ENCODE measurements at places on chromosomes 11 and 22.

DNA sequence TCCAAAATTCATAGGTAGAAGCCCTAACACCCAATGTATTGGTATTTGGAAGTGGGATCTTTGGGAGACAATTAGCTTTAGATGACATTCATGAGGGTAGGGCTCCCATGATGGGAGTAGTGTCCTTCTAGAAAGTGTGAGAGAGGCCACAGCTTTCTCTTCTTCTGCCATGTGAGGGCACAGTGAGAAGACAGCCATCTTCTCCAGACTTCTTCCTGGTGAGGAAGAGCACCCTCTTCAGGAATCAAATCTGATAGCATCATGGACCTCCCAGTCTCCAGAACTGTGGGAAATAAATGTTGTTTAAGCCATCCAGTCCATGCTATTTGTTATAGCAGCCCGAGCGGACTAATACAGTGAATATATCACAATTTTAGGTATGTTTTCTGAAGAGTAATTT, 96.9 kb downstream of the CNTN5 start:
- no peak for DNase-seq

GRCh38 chr11:45655831-45656230, 9.6 kb downstream of the CHST1 start:
- no peak for DNase-seq

DNA sequence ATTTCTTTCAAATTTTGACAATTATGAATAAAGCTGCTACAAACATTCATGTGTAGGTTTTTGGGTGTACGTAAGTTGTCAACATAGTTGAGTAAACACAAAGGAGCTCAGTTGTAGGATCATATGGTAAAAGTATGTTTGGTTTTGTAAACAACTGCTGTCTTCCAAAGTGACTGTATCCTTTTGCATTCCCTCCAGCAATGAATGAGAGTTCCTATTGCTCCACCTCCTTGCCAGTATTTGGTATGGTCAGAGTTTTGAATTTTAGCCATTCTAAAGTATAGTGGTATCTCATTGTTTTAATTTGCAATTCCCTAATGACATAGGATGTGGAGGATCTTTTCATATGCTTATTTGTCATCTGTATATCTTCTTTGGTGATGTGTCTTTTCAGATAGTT, 28.0 kb upstream of the PHOX2A start:
- DNase-seq = no peak

GRCh38 chr11:113319085-113319484, 4.7 kb downstream of the TTC12 start:
- DNase-seq = no peak

- DNase-seq = no peak
These were observed 319.7 kb downstream of the CTTN start for GRCh38 chr11:70717936-70718595.

DNA sequence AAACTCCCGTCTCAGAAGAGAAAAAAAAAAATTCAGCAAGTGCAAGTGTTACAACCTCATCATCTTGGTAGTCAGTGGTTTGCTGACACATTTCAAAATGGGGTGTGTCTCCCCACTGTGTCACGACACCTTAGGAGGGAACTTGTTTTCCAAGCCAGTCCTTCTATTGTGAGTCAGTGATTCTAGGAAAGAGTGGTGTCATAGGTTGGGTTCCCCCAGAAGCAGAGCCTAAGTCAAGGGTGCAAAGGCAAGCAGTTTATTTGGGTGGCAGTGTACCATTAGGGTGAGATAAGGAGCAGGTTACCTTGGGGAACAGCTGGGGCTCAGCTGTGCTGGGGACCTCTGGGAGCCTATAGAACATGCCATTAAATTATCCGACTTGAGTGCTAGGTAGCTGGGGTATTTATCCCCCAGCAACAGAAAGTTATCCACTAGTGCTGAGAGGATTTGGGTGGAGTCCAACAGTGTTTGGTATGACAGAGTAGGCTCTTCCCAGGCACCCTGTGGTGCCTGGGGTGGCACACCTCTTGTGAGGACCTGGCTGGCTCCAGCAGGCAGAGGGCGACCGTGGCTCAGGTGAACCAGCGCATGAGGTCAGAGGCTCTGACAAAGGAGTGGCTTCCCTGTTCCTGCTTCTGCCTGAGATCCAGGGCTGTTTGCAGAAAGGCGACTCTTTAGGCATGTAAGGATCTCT, 41.7 kb downstream of the KIAA1671 start:
- no peak for DNase-seq

DNA sequence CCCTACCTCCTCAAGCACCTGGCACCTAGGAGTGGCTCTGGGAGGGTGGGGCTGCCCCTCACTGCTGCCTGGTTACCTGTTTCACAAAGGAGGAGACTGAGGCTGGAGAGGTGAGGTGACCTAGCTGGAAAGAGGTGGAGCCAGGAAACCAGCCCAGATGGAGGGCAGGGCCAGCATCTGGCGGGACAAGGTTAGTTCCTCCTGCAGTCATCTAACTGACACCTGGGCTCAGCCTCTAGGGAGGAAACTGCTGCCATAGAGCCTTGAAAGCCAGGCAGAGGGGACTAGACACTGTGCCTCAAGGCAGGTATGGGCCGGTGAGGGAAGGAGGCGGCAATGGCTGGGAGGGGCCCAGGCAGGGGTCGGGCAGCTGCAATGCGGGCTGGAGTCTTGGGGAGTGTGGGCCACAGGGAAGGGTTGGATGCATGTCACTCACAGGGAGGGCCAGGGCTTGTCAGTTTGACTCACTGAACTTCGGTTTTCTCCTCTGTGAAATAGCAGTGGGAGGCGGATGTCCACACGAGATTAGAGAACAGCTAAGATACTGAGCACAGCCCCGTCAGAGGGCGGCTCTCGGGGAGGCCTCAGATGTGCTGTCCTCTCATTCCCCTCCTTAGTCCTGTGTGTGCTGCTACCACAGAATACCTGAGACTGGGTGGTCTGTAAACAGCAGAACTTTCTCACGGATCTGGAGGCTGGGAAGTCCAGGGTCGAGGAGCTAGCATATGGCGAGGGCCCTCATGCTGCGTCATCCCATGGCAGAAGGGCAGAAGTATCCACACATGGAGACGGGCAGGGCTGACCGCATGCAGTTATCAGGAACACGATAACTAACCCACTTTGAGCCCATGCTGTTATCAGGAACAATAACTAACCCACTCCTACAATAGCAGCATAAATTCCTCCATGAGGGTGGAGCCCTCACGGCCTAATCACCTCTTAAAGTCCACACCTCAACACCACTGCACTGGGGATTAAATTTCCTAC, 16.1 kb downstream of the MGAT3 start:
- no peak for DNase-seq

DNA sequence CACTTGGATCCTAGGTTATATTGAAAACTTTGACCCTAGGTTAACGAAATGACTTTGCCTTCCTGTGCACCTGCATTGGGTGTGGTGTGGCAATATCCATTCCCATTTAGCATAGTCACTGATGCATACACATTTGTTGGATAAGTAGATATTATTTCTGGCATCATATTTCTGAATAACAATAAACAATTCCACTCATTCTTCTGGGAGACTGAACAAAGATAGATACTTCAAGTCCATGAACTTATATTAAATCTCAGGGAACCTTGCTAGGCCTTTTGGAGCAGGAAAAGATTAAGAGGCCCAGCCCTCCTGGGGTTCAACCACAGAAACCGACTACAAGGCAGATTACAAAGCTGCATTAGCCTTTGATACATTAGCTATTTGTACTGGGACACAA, 118.9 kb downstream of the MSANTD4 start:
- no peak for DNase-seq

DNA sequence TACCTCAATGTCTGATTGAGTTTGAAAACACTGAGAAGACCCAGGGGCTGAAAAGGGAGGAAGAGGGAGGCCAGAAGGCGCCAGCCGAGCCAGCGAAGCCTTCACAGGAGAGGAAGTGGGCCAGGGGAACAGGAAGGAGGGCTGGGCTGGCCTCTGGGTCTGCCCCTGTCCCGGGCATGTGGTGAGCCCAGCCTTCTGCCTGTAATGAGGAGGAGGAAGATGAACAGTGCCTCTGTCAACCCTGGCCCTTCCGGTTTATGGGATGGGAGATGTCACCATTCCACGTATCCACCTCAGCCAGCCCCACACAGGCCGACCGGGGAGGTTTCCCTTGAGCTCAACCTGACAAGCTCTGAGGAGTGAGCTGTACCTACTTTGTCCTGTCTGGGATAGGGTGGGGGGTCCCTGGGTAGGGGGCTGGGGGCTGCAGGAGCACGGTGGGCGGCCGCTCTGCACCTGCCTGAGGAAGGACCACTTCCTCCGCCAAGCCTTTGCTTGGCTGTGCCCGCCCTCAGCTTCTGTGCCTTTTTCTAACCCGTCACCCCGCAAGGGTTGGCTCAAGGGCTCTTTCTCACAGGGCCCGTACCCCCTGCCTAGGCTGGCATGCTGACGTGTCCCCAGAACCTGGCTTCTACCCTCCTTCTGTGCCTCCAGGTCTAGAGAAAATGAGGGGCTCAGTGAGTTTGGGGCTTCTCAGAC, 2.0 kb downstream of the PARVG start:
- DNase-seq = peak; percentile 16

DNA sequence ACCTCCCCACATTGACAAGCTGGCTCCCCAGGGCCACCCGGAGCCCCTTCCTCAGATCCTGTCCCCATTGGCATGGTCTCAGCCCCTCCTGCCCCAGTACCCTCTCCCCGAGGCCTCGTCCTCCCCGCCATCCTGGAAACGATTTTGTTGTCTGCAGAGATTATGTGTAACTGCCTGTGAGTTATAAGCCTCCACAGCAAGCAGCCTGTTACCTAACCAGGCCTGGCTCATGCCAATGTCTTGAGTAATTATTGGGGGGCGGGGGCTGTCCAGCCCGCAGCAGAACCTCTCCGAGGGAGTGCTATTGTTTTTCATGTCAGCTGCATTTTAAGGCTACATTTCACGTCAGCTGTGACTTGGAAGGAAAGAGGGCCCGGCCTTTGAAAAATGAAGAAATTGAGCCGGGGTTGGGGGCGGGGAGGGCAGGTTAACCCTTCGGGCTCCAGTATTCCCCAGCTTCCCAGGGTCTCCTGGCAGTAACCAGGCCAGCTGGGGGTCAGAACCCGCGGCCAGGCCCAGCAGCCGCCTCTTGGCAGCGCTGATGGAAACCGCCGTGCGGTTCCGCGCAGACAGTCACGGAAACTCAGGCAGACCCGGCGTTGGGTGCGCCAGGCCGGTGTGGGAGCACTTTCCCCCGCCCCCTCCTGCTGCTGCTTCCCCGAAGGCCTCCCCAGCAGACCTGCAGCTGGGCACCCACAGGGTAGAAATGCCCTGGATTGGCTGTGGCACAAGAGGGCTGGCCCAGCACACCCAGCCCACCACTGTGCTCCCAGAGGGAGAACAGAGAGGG, 59.5 kb downstream of the CDKN1C start:
- DNase-seq = no peak

DNA sequence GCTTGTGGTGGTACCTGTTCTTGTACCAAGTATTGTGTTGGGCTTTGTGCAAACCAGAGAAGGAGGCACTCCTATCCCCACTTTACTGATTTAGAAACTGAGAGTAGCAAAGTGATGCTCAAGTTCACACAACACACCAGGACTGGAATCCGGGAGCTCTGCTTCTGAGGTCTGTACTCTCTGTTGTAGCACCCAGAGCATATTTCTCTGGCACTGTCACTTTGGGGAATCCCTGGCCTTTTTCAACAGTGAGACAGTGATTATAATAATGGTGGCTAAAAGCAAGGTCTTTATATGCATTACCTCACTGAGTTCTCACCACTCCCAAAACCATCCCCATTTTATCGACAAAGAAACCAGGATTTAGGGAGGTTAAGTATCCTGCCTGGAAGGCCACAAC, 362.4 kb downstream of the TENM4 start:
- DNase-seq = no peak

DNA sequence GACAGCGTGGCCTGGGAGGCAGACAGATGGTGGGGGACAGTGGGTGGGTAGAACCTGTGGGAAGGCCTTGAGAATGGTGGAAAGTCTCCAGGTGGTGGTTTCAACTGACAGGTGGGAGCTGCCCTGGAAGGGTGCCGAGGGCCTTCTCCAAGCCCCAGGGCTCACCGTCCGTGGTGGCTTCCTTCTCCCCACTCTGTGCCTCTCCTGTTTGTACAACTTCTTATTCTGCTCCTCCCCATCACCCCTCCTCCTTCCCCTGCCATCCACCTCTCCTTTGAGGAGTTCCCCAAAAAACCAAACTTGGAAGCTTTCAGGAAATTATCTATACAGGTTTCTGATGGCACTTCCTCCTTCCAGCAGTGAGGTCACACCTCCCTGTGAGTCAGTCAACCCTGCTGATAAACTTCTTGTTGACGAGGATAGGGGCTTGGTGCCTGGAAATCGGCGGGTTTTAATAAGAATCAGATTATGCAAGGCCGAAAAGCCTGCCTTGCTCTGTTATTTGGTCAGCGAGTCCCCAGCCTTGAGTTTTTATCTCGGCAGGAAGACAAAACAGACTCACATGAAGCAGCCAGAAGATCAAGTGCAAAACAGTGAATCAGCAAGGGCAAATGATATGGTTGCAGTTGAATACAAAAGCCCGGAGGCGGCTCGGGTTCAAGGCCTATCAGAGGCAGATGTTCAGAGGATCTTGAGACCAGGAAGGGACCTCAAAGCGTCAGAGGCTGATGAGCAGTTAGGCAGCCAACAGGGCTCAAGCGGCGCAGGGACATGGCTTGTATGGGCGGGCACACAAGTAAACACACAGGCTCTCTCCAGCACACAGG, 9.5 kb upstream of the ST3GAL4 start:
- peak; percentile 73 for DNase-seq

DNA sequence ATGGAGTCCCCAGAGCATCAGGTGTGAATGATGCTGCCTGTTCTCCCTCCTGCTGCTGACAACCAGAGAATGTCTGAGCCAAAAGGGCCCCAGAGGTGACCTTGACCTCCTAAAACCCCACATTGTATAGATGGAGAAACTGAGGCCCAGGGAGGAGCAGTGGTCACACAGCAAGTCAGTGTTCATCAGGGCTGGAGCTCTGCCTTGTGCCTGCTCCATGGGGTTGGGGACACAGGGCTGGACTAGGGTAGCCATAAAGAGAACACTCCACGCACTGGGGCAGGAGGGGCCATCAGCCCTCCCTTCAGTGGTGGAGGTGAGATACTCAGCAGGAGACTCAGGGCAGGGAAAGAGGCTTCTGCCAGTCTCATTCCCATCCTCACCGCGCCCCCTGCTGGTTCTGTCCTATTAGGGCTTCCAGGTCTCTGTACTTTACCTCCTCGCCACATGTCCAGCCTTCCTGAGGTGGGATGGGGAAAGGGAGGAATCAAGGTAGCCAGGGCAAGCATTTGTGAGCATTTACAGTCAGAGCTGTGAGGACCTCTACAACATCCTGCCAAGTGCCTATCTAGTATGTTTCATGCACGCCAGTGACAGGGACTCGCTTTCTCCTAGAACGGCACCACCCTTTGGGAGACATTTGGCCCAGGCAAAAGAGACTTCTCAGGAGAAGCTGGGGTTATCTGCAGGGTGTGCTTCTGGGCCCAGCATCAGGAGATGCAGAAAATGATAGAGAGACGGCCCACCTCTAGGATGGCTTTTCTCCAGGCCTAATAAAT, 43.2 kb downstream of the NEU3 start:
- no peak for DNase-seq
